ENCODE measurements at places on chromosomes 16 and 17. TPM values are rescaled to one million over a fixed set of nuclear protein-coding genes. Genes with fewer than 3 reads are reported as not detected.

Gene TNFRSF13B
- not detected for total RNA-seq

Gene NLGN2
- total RNA-seq = 6.8 TPM

Gene ITGB4
- under 0.01 TPM for total RNA-seq

Gene CES4A
- 1.1 TPM for total RNA-seq

Gene STRADA
- total RNA-seq = 19.7 TPM

Gene CCDC102A
- total RNA-seq = 24.6 TPM
